ENCODE measurements at places on chromosomes 13 and 19.

DNA sequence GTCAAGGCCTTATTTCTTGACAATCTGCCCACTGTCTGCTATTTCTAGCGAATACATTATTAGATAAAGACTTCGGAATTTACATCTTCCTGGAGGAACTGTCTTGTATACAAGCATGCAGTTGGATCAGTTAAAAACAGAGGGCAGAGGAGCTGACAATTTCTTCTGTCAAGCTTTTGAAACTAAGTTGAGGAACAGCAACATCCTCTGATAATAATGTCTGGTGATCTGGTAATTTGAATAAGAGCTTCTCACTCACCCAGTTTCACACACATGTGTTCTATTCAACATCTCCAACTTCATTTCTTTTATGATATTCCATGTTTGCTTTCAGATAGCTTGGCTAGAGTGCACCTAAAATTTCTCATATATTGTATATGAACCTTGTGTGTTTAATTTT is 50.2 kb downstream of the MTMR6 start:
- DNase-seq, result no peak

DNA sequence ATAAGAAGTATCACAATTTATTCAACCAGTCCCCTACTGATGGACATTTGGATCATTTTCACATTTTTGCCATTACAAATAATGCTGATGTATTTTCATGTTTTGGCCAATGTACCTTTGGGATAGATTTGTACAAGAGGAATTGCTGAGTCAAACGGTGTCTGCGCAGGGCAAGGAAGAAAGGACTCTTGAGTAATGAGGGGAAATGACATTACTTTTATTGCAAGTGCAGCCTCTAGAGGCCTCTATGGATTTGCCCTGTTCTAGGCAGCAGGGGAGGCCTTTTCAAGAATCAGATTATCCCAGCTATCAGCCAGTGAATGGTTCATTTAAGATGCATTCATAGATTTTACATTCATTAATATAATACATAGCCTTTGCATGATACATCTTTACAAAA is 32.9 kb upstream of the GTF3A start:
- no peak for DNase-seq

DNA sequence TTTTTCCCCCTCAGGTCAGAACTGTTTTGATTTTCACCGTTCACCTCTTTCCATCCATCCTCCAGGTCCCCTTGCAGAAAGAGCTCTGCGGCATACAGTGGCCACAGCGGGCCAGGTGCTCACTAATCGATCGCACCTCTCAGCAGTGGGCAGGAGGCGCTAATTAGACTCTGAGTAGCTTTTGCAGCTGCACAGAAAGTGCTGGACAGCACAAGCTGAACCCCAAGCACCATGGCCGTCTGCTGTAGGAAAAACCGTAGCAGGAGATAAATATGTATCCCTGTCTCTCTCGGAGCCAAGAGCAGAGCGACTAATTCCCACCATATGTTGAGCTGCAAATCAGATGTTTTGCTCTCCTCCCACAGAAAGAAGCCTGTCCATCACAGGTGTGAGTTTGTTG is 54.4 kb downstream of the PEX11G start:
- no peak for DNase-seq

GRCh38 chr13:94232956-94233355 is 246.5 kb downstream of the DCT start:
- no peak for DNase-seq

DNA sequence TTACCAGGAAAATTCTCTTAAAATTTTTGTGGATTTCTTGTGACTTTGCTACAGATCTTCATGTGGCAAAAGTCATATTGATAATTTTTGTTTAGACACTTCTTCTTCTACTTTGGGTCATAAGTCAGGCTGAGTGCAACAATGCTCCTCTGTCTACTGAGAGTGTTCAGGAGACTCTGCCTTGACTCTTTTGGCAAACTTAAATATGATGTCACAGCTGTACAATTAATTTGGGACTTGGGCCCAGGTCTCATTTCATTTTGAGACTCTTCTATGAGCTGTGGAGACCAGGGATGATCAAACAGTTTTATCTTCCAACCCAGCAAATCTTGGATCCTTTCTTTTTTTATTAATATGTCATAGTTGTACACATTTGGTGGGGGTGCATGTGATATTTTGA is 19.7 kb upstream of the IPO5 start:
- DNase-seq, result no peak

DNA sequence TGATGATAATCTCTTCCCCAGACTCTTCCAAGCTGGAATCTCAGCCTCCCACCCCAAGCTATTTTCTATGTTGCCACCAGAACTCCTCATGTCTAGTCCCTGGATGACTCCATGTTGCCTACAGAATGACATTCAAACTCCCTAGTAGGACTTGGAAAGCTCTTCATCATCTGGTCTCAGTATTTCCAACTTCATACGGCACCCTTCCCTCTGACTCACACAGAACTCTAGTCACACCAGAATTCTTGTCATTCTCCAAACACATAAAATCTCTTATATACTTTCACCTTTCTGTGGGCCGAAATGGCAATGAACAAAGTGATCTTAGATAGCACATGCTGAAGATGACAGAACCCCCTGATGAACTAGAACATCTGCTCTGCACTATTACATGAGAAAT is 86.2 kb downstream of the CAB39L start:
- no peak for DNase-seq
